ENCODE measurements at places on chromosomes 5 and 9.

DNA sequence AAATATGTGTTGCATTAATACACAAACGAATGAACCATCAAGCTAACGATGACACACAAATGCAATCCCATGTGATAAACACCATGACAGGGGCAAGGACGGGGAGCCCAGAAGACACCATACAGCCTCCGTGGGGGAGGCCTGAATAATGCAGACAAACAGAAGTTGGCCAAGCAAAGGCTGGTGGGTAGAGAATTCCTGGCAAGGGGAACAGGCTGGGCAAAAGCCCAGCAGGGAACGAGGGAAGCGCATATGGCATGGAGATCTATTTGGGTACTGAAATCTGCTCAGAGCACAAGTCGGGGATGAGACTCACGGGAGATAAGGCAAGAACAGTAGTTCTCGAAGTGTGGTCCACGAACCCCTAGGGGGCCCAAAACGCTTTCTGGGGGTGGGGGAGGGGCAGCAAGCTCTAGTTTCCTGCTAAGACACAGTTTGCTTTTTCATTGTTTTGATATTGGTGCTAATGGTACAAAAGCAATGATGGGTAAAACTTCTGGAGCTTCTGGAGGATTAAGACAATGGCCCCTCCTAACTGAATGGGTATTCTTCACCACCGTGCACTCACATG, 42.9 kb upstream of the FBXW11 start:
- no peak for DNase-seq

- DNase-seq: no peak
Measured at GRCh38 chr5:126368239-126368812, 54.9 kb upstream of the GRAMD2B start.

DNA sequence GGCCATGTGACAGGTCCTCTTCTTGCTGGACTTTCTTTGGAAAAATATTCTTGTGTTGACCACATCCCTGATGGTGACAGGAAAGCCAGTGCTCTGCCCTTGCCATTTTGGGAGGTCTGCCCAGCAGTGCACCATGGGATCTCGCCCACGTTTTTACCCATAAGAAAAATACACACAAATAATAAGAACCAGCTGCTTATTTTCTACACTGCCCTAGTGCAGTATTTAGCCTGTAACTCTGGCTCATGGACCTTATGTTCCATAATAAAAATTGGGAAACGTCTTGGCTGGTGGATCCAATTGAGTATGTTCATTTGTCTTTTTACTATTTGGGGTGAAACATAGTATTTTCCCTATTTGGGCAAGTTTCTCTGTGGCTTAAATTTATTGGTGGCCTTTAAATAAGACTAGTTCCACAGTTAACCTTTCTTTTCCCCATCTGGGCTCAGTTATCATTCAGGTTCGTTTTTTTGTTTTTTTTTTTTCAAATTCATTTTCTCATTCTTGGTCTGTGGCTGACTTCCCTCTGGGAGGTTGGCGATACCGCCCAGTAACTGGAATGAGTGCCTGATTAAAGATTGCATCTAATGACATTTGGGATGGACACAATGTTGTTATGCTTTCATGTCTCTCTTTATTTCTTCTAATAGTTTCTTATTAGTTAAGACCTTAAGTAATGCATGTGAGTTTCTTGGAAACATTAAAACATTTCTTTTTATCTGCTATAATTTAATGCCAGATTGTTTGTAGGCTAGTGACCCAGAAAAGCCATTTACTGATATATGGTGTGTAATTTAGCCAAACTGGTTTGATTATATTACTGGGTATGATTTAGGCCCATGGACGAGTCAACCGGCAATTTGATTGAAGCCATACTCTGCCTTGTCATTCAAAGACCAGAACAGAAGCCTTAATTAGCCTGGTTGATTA, 163.7 kb downstream of the FGF10 start:
- no peak for DNase-seq

DNA sequence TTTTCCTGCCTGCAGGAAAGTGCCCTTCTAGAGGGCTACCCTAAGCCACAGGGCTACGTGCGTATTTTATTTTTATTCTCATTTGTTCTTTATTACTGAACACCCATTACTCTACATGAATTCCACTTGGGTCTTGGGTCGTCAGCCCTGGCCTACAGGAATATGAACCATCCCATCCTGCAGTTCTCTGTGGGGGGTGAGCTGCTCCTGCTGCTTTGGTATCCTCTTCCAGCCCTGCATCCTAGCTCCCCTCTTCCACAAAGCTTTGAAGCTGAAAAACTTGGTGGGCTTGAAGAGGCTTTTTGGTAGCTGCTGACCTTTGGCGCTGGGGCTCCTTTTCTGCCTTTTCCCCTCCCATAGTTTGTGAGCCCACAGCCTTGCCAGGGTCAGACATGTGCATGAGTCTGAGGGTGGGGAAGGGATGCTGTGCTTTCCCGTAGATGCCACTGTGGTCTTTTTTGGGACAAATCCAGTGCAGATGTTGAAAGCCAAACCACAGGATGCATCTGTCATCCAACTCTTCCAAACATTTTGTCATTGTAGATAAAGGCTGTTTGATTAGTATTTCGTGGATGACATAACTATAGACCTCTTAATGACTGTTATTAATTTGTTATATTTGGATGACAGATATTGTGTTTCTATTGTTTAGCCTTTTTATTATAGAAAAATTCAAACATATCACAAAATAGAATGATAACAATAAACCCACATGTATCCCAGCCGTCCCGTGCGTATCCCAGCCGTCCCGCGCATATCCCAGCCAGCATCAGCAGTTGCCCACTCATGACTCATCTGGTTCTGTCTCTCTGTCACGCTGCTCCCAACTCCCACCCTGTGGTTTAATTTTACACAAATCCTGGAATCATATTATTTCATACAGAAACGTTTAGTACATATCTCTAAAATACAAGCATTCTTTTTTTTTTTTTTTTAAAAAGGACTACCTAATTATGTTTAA, 43.9 kb downstream of the SLC46A2 start:
- DNase-seq: no peak

- DNase-seq: no peak
Measured at GRCh38 chr9:126796758-126797157, 8.1 kb upstream of the ZBTB43 start.

- no peak for DNase-seq
Measured at GRCh38 chr5:111551161-111551560, 38.8 kb upstream of the STARD4 start.

DNA sequence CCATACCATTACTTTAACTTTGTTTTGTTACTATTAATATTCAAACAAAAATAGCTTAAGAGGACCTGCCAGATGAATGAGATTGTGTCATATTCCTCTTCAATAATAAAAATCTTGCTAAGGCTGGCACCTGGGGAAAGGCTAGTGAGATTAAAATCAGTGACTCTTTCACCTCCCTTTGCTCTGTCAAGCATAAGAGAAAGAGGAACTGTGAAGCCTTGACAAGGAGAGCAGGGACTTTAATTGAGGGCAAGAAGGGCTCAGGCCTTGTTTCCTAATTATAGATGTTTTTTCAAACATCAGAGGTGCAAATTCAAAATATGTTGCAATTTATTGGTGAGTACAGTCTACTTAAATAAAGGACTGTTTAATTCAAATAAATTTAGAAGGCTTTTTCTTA, 91.7 kb downstream of the SPATA31D1 start:
- DNase-seq: no peak

DNA sequence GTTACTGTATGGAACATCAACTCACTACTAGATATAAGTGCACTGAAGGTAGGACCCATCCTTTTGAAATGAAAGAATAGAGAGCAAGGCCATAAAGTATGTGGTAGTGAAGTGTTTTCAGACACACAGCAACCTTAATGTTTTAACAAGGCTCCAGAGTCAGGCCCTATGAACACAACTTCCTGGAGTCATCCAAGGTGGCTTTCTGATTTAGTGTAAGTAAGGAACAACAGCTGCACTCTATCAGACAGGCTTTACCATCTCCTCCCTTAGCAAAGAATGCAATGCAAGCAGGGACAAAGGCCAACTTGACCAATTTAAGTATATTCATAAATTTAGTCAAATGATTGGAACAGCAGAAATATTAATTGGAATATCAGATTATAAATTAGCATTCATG, 90.1 kb downstream of the MPDZ start:
- no peak for DNase-seq

DNA sequence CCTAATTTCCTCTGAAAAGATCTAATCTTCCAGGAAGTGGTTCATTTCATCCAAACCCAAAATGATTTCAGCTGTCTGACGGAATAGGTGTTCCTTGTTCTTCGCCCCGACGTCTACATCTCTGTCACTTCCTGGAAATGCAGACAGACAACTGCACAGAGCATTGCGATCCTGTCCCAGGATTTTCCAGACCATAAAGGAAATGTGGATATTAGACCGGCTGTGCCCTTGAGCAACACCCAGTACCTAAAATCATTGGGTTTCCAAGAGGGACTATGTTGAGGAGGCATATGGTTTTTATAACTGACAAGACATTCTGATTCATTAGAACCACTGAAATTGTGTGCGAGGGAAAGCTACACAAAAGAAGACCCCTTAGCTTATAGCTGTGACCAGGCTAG, 74.2 kb downstream of the MSX2 start:
- DNase-seq: no peak

- DNase-seq: no peak
Measured at GRCh38 chr9:118121361-118121760, 417.2 kb downstream of the TLR4 start.

- DNase-seq: no peak
Measured at GRCh38 chr5:38994324-38994927, 79.8 kb downstream of the RICTOR start.

GRCh38 chr9:134323741-134324358, 2.4 kb upstream of the RXRA start:
- DNase-seq: no peak

- no peak for DNase-seq
Measured at GRCh38 chr5:14861123-14861765, 10.3 kb downstream of the ANKH start.

All from stimulated activated CD8-positive, alpha-beta memory T cell treated with anti-CD3 and anti-CD28 coated beads, Interleukin-12 subunit alpha, Interleukin-12 subunit beta, amount 100 ng/mL, for 1 hour (primary cell).